ENCODE measurements at places on chromosomes 2 and 18.

- no peak for DNase-seq
Measured at GRCh38 chr2:101854877-101855276, 136.9 kb upstream of the IL1R2 start.

- no peak for DNase-seq
Measured at GRCh38 chr18:79389689-79390088, 6.0 kb upstream of the NFATC1 start.

DNA sequence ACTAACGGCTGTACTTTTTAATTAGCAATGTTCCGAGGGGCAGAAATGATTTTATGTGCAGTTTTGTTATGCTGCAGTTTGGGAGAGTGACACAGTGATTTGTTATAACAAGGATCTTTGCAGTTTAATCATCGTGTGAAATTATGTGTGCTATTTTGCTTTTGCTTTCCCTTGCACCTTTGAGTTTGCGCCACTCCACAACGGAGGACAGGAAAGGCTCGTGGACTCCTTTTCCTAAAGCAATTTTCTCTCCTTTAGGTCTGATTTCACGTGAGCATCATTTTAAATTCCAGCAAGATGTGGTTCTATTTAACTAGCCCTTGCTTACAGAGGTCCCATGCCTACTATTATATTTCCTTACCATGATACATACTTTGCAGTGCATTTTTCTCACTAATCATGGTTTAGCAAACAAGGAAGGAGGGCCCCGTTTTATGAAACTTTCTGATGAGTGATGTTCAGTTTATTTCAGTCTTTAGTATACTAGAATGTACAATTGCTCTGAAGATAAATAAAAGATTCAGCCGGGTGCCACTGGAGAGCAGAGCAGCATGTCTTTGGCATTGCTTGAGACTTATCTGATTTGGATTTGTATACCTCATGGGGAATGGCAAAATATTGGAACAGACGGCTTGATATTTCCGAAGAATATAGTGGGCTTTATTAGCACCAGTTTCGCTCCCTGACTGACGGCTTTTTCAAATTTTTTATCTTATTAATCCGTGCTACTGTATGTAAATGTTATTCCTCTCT is 528.2 kb upstream of the FANCL start:
- DNase-seq, result no peak

- DNase-seq, result no peak
Measured at GRCh38 chr2:237688081-237688480, 60.7 kb downstream of the LRRFIP1 start.

- DNase-seq, result no peak
Measured at GRCh38 chr18:72063001-72063400, 481.1 kb downstream of the CBLN2 start.

DNA sequence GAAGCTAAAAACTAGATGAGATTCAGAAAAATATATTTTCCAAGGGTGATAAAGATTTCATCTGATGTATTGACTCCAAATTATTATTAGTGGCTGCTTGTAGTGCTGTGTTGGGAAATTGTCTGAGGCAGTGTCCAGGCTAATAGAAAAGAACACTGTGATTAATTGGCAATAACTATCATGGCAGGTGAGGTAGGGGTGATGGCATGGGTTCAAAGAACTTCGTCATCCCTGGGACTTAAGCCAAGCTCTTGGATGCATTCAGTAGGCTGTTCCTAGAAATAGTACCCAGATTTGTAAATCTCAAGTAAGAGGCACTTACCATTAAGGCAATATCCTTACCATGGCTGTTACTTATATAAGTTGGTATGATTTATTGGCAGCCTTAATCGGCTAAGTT is 13.2 kb upstream of the RAPGEF4 start:
- no peak for DNase-seq

GRCh38 chr2:101479328-101479727 is 4.4 kb upstream of the RFX8 start:
- DNase-seq, result no peak

GRCh38 chr2:240655931-240656886 is 26.5 kb downstream of the AQP12B start:
- no peak for DNase-seq

DNA sequence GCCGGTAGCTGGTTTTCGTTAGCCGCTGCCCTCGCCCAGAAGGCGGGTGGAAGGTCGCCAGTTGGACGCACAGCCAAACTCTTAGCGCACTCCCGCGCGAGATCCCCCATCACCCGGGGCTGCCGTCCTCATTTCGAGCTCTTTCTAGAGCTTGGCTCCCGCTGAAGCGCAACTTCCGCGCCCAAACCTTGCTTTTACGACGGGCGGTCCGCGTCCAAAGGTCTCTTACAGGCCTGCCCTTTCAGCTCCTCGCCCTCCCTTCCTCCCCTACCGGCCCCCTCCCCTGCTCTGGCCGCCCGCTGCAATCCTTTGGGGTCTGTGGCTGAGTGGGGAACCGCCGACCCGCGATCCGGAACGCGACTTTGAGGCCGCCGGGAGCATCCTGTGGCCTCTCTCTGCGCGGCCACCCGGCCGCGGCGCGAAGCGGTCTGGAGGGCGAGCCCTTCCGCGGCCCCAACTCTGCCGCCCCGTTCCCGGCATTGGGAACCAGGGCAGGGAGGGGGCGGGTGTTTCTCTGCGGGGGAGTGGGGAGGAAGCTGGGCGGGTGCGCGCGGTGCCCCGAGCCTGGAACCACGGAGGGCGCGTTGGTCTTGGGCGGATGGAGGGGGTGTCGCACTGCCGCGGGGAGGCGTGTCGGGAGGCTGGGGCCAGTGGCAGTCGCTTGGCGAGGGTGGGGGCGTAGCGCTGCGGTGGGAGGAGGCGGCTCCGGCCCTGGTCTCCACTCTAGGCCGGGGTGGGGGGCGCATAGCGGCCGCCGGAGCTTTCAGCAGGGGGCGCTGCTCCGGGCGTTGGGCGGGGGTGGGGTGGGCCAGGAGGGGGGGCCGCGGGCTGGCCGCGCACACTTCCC is at the start of gene GDF7:
TSS of gene GDF7 (plus strand) at position 841 of the 847 bp plus-strand sequence. CDS start 96 bp downstream, outside the sequence.
- peak; percentile 23 for DNase-seq

GRCh38 chr2:239768031-239768790 is 256.9 kb downstream of the NDUFA10 start:
- DNase-seq, result no peak

- DNase-seq, result no peak
Measured at GRCh38 chr2:177584030-177584692, 191.6 kb downstream of the AGPS start.

DNA sequence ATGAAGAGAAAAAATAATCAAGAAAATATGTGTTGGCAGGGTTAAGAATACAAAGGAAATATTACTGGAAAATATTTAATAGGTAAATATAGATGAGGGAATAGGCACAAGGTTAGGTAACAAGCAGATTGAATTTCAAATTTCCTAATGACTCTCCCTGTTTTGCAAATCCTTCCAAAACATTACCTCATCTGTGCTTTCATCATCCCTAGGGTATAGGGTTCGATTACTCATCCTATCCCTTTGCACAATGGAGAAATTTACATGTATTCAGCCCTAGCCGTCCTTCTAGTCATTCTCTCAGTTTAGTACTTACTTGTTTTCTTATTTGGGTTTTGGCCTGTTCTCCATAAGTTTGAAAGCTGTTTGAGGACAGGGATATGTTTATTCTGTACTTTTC is 864.6 kb upstream of the FSHR start:
- no peak for DNase-seq

DNA sequence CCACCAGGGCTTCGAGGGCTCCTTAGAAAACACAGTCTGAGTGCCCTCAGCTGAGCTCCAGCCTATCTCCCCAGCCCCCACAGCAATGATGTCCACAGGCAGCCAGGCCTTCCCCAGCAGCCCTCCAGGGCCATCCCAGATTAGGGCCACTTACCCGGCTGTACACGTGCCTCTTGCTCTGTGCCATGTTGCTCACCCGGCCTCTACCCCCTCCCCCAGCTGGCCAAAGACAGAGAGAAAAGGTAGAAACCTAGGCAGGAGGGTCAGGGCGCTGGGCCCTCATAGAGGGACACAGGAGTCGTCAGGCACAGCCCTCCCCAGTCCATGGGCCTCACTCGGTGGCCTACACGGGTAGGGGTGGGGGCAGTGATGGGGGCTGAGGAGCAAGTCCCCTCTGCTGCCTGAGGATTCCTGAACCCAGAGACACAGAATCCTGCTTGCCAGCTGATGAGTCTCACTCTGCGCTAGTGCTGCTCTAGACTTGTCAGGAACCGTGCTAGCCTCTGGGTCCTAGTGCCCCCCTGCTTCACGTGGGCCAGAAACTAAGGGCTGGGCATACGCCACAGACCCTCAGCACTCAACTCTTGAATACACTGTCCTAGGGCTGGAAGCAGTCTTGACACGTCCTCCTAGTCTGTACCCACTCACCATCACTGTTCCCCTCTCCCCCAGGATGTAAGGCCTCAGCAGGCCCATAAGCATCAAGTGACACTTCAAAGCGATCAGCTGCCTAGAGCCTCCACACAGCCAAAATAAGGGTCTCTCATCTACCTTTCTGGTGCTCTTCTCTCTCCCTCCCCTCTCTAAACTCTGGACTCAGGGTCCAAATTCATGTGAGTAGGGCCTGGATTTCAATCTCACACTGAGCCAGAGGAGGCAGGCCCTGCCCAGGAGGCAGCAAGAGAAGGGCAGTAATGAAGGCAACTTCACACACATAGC is at the start of gene DCTN1:
TSS of gene DCTN1 (minus strand) at position 461 of the 939 bp plus-strand sequence. CDS start at position 187, 274 bp downstream.
- peak; percentile 43 for DNase-seq

DNA sequence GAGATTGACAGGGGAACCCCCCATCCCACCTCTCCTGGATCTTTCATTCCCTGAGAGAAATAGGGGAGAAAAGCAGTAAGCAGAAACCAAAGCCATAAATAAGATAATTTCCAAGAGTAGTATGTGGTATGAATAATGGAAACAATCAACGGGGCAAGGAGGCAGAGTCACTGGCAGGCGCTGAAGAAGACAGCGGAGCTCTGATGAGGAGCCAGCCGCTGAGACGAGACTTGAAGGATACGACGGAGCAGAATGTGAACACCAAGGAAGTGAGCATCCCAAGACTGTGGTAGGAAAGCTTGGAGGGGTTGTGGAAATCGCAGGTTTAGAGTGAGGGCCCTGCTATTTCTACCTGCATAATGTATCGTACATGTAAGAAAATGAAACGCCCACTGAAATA is 93.6 kb upstream of the CBLN2 start:
- no peak for DNase-seq

GRCh38 chr2:143264851-143265250 is 135.6 kb downstream of the ARHGAP15 start:
- DNase-seq, result no peak

DNA sequence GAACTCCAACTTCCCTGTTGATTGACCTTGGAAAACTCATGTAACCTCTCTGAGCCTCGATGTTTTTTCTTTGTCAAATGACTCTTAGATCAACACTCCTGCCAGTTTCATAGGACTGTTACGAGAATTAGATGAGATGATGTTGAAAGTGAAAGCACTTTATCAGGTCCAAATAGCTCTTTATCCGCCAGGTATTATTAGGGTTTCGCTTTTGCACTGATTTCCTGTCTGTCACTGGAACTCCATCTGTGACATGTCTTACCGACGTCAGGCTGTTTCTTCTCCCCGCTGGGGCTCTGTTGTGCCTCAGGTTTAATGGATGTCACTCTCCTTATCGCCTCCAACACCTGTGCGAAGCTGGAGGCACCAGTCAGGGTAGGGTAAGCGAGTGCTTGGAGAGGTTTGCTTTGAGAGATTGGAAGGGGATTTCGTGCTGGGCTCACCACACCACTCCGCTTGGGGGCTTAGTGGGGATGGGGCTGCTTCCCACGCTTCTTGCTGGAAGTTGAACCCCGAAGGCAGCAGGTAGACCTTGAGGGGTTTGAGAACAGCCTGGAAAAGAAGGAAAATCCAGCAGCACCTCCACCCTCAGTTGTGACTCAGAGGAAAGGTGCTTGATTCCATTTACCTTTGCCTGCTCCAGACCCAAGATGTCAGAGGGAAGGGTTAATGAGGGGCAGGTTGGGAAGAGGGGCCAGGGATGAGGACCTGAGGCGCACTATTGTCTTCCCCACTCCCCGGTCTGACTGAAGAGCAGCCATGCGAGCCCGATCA is 4.3 kb downstream of the GAD1 start:
- DNase-seq, result no peak

- DNase-seq, result peak; percentile 39
Measured at GRCh38 chr18:9135912-9136314, 668 bp upstream of the ANKRD12 start.

DNA sequence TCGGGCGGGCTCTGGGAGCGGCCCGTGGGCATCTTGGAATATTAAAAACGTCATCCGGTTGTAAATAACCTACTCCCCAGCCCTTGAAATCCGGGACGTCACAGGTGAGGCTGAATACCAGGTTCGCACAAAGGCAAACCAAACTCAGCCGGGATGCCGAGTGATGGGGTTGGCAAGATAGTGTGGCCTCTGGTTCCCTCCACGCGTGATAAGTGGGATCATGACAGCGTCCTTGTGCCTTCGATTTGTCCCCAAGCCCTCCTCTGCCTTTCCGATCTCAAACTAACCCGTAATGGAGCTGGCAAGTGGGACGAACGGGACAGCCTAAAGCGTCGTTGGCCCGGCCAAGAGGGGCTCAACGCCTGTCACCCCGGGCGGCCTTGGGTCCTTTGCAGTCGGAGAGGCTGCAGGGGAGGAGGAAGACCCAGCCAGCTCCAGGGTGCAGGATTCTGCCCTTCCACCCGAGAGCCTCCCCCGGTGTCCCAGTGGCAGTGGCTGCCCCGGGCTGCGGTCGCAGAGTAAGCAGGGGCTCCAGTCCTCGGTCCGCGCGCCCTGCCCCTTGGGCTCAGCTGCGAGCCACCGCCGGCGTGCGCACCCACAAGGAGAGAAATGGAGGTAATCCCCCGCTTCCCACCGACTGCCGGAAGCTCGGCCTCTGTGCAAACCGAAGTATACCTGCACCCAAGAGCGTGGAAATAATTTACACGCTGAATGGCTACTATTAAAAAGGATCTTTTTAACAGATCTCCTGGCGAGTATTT is 13.4 kb upstream of the PAX3 start:
- DNase-seq, result no peak

DNA sequence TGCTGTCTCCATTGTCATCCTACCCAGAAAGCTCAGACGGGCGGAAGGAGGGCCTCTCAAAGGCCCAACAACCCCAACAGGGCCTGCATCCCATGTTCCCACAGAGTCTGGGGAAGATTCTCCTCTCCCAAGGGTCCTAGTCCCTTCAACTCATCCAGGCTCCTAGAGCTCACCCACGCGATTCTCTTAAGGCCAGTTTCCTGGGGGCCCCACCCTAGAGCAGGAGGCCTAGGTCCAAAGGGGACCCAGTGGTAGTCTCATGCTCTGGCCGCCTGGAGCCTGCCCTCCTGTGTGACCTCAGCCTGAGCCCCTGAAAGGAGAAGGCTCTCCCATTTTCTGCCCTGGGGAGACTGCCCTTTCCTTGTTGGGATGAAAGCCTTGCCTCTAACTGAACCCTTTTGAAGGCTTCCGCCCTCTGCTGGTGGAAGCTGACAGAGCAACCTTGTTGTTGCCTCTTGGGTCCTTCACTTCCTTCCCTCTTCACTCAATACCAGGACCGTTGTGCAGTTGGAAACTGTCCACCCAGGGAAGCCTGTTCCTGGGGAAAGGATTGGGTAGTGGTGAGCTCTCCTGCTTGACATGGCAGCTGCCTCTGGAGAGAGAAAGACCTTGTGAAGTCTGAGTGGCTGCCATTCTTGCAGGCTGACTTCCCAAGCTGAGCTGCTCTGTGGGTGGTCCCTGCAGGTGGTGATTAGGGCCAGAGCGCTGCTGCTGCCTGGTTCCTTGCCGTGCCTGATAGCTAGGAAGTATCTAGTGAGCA is 86.0 kb upstream of the ALPP start:
- peak; percentile 72 for DNase-seq

- DNase-seq, result no peak
Measured at GRCh38 chr18:8554354-8554753, 54.9 kb upstream of the RAB12 start.
